ENCODE measurements at places on chromosomes 4 and X.

- no peak for DNase-seq
Measured at GRCh38 chr4:128776794-128777216, 32.7 kb upstream of the JADE1 start.

- DNase-seq, result no peak
Measured at GRCh38 chr4:52600275-52600674, 58.8 kb downstream of the USP46 start.

DNA sequence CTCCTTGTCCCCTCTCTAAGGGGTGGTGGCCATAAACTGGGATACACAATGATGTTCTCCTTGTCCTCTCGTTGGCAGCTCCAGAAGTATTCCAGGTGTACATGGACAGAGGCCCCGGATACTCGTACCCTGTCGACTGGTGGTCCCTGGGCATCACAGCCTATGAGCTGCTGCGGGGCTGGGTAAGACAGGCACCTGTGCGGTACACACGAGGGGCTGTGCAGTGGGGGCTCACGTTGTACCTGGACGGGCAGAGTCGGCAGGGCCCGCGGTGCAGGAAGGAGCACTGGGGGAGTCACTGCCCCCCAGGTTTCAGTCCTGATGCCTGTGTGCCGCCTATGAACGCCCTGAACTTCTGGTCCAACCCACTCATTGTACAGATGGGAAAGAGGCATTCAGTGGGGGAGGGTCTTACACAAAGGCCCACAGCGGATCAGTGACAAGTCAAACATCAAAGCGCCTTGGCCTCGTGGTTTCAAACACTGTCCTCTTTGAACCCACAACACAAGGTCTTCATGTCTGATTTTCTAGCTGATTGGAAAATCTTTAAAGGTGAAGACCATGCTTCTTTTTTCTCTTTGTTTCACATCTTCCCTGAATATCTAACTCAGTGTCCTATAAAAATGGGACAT, 261.6 kb downstream of the EVC2 start:
- no peak for DNase-seq

- no peak for DNase-seq
Measured at GRCh38 chrX:43065978-43066377, 288.0 kb upstream of the PPP1R2C start.

GRCh38 chr4:80263541-80264351, 2.7 kb upstream of the FGF5 start:
- no peak for DNase-seq

DNA sequence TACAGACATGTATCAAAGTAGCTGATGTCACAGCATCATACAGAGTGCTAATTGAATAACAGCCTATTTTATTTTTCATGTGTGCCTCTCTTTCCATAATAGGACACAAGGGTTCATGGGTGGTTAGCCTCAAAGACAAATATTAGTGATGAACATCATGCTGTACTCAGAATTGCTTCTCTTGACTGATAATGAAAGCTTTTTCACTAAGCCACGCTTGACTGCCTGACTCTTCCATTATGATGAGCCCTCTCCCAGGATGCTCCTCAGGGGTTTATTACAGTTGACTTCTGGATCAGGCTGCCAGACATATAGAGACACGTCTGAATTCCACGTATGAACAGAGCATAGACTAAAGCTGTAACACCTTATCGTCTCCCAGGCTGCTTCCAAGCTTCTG, 2757.5 kb downstream of the PCDH7 start:
- DNase-seq, result no peak

DNA sequence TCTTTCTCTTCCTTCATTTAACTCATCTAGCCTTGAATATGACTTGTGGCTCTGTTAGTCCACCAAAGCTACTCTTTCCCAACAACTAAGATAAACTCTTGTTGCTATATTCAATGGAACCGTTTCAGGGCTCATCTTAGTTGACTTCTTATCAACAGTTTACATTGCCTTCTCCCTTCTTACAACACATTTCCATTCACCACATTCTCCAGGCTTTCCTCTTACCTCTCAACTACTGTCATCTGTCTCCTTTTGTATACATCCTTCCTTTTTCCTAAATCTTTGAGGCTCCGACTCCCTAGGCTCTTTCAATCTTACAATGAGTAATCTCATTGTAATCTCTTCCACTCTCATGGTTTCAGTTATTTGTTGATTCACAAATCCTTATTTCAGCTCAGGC, 58.5 kb downstream of the NCAPG start:
- DNase-seq, result no peak

- DNase-seq, result no peak
Measured at GRCh38 chr4:73251384-73251783, 7.2 kb downstream of the ANKRD17 start.

GRCh38 chrX:134803060-134803459, 144.8 kb upstream of the PLAC1 start:
- no peak for DNase-seq

GRCh38 chr4:25299476-25300203, 12.9 kb upstream of the ZCCHC4 start:
- DNase-seq, result no peak

DNA sequence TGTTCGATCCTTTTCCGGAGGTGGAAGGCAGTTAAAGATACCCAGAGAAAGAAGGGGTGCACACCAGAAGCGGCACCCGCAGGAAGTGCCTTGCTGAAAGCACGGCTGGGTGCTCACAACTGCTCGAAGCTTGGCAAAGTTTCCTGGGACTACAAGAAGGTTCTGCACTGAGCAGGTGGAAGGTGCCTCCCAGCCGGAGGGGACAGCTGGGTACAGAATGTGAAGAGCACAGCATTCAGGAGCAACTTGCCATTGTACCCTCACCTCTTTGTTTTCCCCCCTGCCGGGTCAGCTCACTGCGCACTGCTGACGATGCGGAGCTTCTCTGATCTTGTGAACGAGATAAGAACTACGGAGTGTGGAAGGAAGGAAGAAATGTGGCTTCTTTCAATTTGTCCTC, 289.2 kb downstream of the FBXW7 start:
- DNase-seq, result peak; percentile 15

DNA sequence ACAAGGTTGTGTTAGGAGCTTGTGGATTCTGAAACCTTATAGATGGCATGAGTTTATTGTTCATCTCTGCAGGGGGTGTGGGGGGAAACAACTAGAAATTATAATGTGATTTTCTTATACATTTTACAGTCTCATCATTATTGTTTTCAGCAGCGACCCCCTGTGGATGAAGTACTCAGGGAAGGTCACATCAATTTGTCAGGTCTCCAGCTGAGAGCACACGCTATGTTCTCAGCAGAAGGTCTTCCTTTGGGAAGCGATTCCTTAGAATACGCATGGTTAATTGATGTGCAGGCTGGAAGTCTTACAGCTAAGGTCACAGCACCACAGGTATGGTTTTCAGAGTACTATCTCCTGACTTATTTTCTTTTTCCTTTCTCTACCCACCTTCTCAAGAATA, 72.2 kb downstream of the BLTP1 start:
- DNase-seq, result peak; percentile 20

DNA sequence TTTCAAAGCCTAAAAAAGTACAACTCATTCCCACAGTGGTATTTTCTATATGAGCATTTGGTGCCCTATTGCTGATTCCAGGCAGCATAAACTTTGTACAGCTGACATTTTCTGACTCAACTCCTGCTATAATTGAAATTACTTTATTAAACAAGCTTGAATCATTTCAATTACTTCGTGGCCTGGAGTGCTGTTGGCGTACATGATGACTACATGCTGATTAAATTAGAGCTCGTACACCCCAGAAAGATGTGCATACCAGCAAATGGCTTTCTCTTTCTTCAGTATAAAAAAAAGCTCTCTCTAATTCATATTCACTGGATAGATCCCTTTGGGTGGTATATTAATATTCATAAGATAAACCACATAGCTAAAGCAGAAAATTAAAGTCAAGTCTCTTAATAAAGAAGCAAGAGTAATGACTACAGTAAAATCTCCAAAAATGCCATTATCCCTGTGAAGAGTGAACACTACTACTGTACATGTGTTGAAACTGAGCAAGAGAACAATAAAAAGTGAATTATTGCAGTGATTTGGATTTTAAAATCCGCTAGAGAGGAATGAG, 245.0 kb upstream of the IGFBP7 start:
- DNase-seq, result no peak

GRCh38 chr4:20487446-20487845, 212.8 kb upstream of the PACRGL start:
- DNase-seq, result no peak
